ENCODE measurements at places on chromosomes 7 and 10. TPM values are rescaled to one million over a fixed set of nuclear protein-coding genes. Genes with fewer than 3 reads are reported as not detected.

The NUTM2E gene
- under 0.01 TPM for total RNA-seq

The ANKRD1 gene
- total RNA-seq = not detected

The CPVL gene
- total RNA-seq = 54.6 TPM

The ASIC3 gene
- total RNA-seq = 0.82 TPM

The CDNF gene
- 0.82 TPM for total RNA-seq

The HOXA3 gene
- not detected for total RNA-seq

The EEPD1 gene
- 13.9 TPM for total RNA-seq

The CALHM3 gene
- total RNA-seq = not detected

The HOXA9 gene
- not detected for total RNA-seq

The ADK gene
- 25.3 TPM for total RNA-seq

The AHR gene
- total RNA-seq = 13.9 TPM
